ENCODE measurements at places on chromosomes 5 and 9. TPM values are rescaled to one million over a fixed set of nuclear protein-coding genes. Genes with fewer than 3 reads are reported as not detected.

TMEM174 gene
- total RNA-seq = not detected

PCDHGB1 gene
- total RNA-seq = 1.7 TPM

NIM1K gene
- 3.0 TPM for total RNA-seq

LRRC19 gene
- total RNA-seq = not detected

IRGM gene
- not detected for total RNA-seq

TMEM215 gene
- not detected for total RNA-seq

LECT2 gene
- not detected for total RNA-seq

ZNF608 gene
- 21.9 TPM for total RNA-seq

SPINK7 gene
- not detected for total RNA-seq
